ENCODE measurements at places on chromosomes 6 and 20. TPM values are rescaled to one million over a fixed set of nuclear protein-coding genes. Genes with fewer than 3 reads are reported as not detected.

DNA sequence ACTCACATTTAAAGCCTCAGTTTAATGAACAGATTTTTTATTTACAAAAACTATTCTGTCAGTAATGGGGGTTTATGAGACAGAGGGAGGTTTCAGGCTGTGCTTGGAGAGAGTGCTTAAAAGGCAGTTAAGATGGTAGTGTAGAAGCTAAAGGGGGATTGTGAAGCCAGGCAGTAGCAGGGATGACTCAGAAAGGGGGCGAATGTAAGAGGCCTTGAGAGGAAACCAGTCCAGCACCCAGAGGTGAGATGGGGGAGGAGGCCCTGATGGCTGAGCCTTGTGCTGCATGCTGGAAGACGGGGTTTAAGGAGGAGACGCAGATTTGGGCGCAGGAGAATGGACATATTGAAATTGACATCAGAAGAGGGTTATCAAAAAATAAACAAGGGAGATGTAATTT, 6.6 kb upstream of the SERPINB9 start:
- ATAC-seq = no peak

- no peak for ATAC-seq
These were observed 15.8 kb downstream of the ADNP start for GRCh38 chr20:50915424-50915823.

PRSS16 gene
- total RNA-seq = not detected

DNA sequence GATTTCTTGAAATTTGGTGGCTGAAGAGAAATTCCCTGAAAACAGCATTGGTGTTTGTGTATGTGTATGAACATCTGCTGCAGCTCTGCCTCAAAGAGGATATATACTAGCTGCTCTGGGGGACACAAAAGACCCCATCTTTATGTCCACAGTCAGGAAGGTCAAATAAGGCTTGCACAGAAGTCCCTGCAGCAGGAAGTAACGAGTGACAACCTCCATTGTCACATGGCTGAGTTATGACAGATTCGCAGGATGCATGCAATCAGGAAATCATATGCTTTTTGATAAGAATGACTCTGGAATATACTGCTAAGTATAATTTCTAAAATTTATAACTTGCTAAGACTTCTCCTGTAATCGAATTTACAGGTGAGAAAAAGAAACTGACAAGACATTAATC, 225.9 kb upstream of the CST7 start:
- no peak for ATAC-seq

- ATAC-seq = peak; percentile 27
These were observed 14.3 kb upstream of the FOXP4 start for GRCh38 chr6:41531591-41532582.

Data from gastroesophageal sphincter (tissue), 4 donors.